Activated naive CD4-positive, alpha-beta T cell (primary cell): ENCODE measurements at places on chromosomes 2 and 18.

GRCh38 chr2:9207641-9208311 lies 1.2 kb downstream of the ASAP2 start:
- no peak for DNase-seq

- DNase-seq, result no peak
Observed at GRCh38 chr2:48445091-48445725, 84.7 kb upstream of the STON1 start.

- no peak for DNase-seq
Observed at GRCh38 chr2:128162266-128162665, 71.3 kb downstream of the UGGT1 start.

GRCh38 chr2:26521054-26521912 lies 43.4 kb upstream of the OTOF start:
- no peak for DNase-seq

GRCh38 chr2:211114826-211115455 lies 558.5 kb downstream of the CPS1 start:
- DNase-seq, result no peak

DNA sequence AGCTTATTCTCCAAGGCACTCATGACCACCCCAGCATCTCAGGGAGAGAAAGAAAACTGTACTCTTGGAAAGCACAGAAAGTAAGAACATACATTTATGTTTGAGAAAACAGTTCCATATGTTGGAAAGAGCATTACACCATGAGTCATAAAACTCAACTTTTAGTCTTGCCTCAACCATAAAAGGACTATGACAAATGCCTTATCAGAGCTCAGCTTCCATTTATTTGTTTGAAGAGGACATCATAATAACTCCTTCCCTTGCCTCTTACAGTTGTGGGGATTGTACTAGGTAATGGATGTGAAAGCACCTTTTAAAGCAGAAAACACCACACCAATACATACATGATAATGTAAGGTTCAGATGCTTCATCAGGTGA lies 370.8 kb downstream of the LNPK start:
- no peak for DNase-seq

GRCh38 chr2:41930807-41931566 lies 116.8 kb upstream of the PKDCC start:
- no peak for DNase-seq
